ENCODE measurements at places on chromosomes 6 and 20.

DNA sequence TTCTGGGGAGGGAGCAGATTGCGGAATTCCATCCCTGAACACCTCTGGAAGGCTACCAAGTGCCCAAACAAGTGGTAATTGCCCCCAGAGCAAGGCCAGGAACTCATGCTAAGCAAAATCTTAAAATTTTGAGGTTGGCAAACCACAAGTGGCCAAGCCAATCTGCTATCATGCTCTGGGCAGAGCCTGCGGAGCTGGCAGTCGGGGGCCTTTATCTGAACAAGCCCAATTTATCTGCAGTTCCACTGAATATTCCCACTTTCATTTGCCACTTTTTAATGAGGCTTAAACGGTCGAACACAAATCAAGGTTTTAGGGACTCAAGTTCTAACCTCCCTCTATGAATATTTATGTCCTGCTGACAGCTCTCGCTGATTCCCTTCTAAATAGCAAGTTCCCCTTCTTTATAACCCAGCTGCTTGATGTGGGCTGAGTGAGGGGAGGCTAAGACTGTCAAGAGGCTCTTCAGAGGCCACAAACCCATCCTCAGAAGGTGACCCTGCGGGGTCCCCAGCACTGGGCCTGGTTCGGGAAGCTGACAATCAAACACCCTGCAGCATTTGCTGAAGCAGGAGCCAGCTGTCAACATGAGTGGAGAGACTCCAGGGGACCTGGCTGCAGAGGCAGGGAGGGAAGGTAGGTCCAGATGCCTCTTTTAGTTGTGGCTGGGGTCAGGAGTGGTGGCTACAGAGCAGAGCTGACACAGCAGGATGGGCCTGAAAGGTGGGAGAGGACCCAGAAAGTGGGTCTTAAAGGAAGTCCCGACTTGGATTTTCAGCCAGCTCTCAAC is 11.9 kb downstream of the CCDC167 start:
- DNase-seq: no peak

GRCh38 chr6:170230520-170231292 is 60.2 kb downstream of the DLL1 start:
- DNase-seq: no peak

- DNase-seq: peak; percentile 37
These were observed 50.7 kb upstream of the SIRPA start for GRCh38 chr20:1844325-1845162.

DNA sequence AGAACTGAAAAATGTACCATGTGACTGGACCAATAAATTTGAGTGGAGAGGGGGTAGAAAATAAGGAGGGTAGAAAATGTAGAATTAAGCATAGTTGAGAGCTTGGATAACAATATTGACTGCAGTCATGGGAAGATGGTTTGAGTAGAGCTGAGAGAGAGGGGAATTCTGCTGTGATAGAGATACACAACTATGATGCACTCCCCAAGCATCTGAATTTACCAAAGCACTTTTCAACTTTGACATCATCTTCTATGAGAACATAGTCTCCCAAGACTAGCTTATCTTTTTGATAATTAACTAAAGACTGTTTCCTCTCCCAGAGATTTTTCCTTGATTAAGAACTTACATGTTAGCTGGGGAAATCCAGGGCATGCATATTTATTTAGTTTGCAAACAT is 103.1 kb downstream of the TNFRSF21 start:
- DNase-seq: no peak

- no peak for DNase-seq
These were observed 118.4 kb upstream of the BTBD3 start for GRCh38 chr20:11799281-11799684.

GRCh38 chr6:134637847-134638437 is 312.0 kb downstream of the ALDH8A1 start:
- no peak for DNase-seq

- no peak for DNase-seq
These were observed 33.6 kb downstream of the COL20A1 start for GRCh38 chr20:63326314-63327230.

GRCh38 chr20:2952766-2953165 is 79.5 kb downstream of the PTPRA start:
- DNase-seq: no peak

- DNase-seq: no peak
These were observed 24.5 kb upstream of the MAFB start for GRCh38 chr20:40713508-40713907.

DNA sequence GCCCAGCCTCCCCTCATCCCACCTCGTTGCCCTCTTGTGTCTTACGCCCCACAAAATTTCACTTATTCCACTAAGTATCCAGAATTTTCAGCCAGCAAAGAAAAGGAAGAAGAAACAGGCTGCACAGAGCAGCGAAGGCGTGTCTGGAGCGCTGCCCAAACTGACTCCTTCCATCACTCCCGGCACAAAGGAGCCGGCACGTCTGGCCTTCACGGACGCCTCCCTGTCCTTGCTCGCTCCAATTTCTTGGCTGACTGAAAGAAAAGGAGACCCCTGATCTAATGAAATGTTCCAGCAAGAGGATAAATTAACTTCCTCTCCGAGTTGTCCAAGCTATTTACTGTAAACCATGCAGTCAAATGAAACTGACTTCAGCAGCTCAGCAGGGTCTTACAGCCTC is 152.3 kb upstream of the CDH4 start:
- no peak for DNase-seq

- DNase-seq: no peak
These were observed 77.7 kb downstream of the ANKRD60 start for GRCh38 chr20:58150772-58151171.

DNA sequence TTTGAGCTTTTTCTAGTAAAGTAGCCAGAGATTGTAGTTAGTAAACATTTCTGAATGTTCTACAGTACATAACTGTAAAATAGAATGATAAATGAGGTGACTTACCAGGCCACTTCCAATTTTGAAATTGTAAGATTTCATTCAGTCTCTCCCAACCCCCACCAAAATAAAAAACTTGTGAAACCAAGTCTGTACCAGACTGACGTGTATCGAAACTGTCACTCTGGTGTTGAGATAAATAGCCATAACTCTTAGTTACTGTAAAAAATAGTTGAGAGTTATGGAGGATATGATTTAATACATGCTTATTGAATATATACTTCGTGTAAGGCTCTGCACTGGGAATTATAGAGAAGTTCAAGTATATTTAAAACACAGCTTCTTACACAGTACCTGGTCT is 455.7 kb downstream of the PLCB1 start:
- no peak for DNase-seq

- no peak for DNase-seq
These were observed 3.5 kb upstream of the LAMP5 start for GRCh38 chr20:9510911-9511310.

- DNase-seq: no peak
These were observed 215.4 kb upstream of the DEFB112 start for GRCh38 chr6:50264995-50265571.

DNA sequence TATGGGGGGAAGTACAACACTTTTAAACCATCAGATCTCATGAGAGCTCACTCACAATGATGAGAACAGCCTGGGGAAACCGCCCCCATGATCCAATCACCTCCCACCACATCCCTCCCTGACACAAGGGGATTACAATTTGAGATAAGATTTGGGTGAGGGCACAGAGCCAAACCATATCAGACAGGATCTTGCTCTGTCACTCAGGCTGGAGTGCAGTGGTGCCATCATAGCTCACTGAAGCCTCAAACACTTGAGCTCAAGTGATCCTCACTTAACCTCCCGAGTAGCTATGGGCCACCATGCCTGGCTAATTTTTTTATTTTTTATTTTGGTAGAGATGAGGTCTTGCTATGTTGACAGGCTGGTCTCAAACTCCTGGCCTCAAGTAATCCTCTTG is 5.1 kb upstream of the IYD start:
- no peak for DNase-seq

GRCh38 chr6:102438171-102438570 is 1044.7 kb downstream of the GRIK2 start:
- no peak for DNase-seq

GRCh38 chr6:97186416-97186999 is 96.5 kb downstream of the MMS22L start:
- peak; percentile 41 for DNase-seq

- DNase-seq: no peak
These were observed 112.5 kb downstream of the SCML4 start for GRCh38 chr6:107711412-107712236.

GRCh38 chr6:7547315-7547714 is 5.8 kb downstream of the DSP start:
- no peak for DNase-seq

DNA sequence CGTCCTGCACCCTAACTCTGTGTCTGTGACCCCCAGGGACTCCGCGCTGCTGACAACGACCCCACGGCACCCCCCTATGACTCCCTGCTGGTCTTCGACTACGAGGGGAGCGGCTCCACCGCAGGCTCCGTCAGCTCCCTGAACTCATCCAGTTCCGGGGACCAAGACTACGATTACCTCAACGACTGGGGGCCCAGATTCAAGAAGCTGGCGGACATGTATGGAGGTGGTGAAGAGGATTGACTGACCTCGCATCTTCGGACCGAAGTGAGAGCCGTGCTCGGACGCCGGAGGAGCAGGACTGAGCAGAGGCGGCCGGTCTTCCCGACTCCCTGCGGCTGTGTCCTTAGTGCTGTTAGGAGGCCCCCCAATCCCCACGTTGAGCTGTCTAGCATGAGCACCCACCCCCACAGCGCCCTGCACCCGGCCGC is 129.0 kb downstream of the TAF4 start:
- no peak for DNase-seq

GRCh38 chr6:5338177-5338960 is 77.1 kb downstream of the FARS2 start:
- DNase-seq: no peak

DNA sequence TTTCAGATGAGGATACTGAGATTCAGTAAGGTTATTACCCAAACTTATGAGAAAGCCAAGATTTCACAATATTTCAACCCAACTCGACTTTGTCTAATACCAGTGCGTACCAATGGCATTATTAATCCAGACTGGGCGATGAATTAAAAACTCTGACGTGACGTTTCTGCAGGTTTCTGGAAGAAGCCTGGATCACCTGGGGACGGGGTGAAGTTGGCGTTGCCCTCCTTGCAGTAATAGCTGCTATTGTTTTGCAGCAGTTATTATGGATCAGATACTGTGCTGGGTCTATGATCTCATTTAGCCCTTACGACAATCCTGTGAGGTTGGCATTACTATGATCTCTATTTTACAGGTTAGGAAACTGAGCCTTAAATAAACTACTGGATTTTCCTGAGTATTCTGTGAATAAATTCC is 569 bp upstream of the CDC5L start:
- no peak for DNase-seq

GRCh38 chr20:32018269-32019155 is 8.3 kb downstream of the CCM2L start:
- DNase-seq: no peak

- DNase-seq: no peak
These were observed 116.8 kb upstream of the BACH2 start for GRCh38 chr6:90413396-90413795.

DNA sequence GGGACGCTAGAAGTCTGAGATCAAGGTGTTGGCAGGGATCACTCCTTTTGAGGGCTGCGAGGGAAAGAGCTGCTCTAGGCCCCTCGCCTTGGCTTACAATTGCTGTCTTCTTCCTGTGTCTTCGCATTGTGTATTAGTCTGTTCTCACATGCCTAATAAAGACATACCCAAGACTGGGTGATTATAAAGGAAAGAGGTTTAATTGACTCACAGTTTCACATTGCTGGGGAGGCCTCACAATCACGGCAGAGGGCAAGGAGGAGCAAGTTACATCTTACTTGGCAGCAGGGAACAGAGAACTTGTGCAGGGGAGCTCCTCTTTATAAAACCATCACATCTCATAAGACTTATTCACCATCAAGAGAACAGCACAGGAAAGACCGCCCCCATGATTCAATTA is 102.5 kb upstream of the ASF1A start:
- no peak for DNase-seq

GRCh38 chr20:62359043-62359490 is 8.0 kb downstream of the LAMA5 start:
- DNase-seq: no peak

GRCh38 chr20:15700147-15700765 is 873.0 kb downstream of the KIF16B start:
- no peak for DNase-seq

DNA sequence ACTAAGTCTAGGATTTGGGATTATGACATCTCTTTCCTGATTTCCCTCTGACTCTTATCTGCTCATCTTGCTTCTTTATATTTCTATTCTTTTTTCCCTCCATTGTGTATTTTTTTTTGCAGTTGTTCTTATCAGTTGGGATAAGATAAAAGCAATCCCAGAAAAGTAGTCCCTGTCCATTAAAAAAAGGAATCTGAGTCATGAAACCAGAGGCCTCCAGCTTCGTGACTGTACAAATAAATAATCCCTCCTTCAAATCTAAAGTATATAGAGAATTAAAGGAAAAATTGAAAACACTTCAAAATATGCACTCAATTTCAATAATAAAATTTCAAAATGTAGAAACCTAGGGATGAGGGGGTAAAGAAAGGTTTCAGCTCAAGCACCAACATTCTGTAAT is 317.8 kb upstream of the NT5E start:
- DNase-seq: no peak

DNA sequence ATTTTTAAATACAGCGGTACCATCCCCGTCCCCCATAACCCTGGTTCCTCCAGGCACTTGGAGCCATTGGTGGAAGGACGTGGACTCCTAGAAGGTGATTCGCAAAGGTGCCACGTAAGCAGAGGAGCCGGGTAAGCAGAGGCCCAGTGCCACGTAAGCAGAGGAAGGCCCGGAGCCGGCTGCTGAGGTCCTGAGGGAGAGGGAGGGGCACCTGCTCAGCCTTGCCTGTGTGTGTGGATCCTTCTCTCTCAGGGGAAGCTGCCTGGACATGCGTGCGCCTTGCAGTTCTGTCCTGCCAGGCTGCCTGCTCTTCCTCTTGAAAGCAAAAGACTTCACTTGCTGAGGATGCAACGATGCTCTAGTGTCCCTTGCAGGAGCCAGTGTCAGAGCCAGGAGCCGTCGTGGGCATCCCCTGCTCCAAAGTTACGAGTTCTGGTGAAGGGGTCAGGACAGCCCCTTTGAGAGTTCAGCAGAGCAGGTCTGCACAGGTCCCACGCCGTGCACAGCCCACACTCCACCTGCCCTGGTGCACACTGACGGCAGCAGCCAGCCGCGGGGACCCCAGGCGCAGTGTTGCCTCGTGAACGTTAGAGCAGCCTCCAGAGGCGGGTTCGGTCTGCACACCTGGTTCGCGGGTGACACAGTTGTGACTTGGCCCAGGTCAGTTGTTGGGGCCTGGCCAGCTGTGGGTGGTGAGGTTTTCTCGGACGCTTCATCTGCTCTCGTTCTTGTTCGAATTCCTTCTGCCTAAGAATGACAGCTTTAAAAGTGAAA is 1.9 kb upstream of the NKAIN4 start:
- no peak for DNase-seq
